Midbrain (tissue), 1 donor: ENCODE measurements at places on chromosomes 13 and 19.
A peak's percentile ranks its signal among the peaks of the same experiment; 100 is the strongest.

GRCh38 chr19:38142176-38143035 lies 81.6 kb downstream of the DPF1 start:
- DNase-seq: peak; percentile 73

GRCh38 chr13:87322386-87322785 lies 348.8 kb upstream of the SLITRK5 start:
- DNase-seq: no peak

GRCh38 chr13:114203536-114203935 lies 24.5 kb downstream of the CFAP97D2 start:
- no peak for DNase-seq

DNA sequence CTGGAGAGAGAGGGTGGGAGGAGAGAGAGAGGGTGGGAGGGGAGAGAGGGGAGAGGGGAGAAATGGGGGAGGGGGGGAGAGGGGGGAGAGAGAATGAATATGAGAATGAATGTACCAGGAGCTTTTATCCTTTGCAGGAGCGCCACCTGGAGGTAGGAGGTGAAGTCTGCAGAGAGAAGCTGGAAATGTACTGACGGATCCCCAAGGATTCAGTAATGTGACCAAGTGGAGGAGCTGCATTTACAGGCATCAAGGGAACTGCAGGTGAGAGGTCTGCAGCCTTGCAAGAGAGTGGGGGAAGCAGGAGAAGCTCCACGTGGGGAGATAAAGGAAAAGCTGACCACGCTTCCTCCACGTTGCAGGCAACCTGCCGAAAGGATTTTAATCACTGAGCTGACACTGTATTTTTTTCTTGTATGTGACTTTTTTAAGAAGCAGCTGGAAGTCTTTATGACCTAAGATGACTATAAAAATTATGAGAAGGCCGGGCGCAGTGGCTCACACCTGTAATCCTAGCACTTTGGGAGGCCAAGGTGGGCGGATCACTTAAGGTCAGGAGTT lies 33.7 kb downstream of the VSTM1 start:
- DNase-seq: peak; percentile 41

GRCh38 chr19:18969931-18970659 lies 29.1 kb upstream of the HOMER3 start:
- no peak for DNase-seq

DNA sequence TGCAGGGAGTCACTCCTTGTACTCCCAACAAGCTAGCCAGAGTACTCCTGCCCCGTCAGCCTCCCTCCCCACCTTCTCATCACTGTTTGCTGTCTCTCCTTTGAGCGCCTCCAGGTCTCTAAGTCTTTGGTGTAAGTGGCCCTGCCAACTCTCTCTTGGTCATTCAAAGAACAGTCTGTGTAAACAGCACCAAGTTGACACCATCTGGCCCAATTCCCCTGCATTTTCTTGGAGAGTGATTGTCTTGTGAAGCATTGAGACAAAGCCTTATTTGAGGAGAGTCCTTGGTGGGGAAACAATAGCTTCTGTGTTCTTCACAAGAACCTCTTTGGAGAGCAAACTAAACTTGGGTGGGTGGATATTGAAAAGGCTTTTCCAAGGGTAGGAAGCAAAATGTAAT lies 114.6 kb upstream of the RNF113B start:
- peak; percentile 67 for DNase-seq

DNA sequence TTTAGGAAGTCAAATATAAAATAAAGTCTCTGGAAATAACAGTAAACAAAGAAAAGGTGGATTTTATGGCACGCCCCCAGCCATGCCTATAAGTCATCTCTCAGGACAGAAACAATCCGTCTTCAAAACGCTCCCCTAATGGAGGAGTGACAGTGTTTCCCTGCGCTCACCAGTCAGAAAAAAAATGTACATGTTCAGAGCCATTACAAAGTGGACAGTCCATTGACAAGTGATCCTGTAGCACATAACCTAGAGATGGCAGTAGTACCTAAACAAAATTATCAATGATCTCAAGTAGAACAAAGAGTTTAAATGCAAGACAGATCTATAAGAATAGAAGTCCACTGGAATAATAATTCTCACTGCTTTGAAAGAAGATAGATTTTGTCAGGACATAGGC lies 891.7 kb upstream of the MIR17HG start:
- DNase-seq: no peak

DNA sequence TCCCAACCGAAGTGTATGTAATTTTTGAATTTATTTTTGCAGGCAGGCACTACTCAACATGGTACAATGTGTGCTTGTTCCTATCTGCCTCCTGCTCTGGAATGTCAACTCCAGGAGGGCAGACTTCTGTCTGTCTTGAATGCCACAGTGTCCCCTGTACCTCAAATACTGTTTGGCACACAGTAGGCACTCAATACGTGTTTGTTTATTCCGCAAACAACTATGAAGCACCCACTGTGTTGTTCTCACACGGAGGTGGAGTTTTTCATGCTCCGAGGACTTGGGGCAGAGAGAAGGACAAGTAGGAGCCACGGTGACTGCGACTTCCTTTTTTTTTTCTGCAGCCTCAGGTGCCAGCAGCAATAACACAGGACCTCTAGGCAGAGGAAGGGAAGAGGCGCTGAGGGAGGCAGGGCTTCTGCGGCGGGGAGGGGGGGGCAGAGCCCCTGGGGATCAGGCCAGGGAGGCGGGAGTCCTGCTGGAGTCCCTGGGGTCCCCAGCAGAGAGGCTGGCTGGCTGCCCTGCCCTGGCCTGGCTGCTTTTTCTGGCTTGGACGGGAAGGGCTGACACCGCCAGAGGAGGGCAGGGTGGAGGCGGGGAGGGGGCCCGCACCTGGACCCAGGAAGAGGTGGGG lies 29.3 kb upstream of the TNFAIP8L1 start:
- no peak for DNase-seq

- no peak for DNase-seq
Measured at GRCh38 chr19:12545267-12545666, 6.0 kb downstream of the ZNF564 start.

DNA sequence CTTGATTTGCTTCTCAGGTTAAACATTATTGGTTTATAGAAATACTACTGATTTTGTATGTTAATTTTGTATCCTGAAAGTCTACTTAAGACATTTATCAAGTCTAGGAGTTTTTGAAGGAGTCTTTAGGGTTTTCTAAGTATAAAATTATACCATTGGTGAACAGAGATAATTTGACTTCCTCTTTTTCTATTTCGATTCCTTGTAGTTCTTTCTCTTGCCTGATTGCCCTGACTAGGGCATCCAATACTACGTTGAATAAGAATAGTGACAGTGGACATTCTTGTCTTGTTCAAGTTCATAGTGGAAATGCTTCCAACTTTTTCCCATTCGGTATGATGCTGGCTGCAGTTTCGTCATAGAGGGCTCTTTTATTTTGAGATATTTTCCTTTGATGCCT lies 807.5 kb upstream of the SLC10A2 start:
- DNase-seq: no peak

GRCh38 chr13:111577956-111578605 lies 257.6 kb downstream of the TEX29 start:
- no peak for DNase-seq

DNA sequence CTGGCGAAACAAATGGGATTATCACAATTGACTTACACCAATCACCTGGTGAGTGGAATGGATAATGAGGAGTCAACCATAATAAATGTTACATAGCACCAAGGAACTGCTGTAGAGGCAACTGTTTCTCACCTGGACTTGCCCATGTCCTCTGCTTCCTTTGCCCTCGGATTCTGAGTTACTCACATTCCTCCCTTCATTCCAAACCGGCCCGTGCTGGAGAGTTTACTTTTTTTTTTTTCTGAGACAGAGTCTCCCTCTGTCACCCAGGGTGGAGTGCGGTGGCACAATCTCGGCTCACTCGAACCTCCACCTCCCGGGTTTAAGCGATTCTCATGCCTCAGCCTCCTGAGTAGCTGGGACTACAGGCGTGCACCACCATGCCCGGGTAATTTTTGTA lies 41.5 kb upstream of the TSC22D1 start:
- DNase-seq: no peak

DNA sequence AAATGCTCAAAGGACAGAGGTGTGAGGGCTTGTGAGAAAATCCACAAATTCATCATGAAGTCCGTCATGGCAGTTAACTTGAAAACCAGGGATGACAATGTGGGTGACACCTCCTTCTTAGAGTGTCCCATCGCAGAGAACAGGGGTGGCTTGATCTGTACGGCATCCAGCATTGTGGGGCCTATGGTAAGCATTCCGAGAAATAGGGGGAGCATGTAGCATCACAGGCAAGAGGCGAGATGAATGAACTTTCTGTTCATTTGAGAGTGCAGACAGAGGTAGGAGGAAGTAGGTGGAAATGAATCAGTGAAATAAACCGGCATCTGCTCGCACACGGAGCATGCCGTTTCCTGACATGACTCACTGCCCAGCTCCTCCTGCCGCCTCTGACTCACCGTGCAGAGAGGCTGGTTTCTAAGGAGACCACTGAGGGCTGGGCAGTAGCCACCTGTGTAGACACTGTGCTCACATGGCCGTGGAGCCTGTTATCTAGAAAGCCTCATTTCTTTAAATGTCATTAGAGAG lies 339.0 kb downstream of the RFC3 start:
- no peak for DNase-seq

DNA sequence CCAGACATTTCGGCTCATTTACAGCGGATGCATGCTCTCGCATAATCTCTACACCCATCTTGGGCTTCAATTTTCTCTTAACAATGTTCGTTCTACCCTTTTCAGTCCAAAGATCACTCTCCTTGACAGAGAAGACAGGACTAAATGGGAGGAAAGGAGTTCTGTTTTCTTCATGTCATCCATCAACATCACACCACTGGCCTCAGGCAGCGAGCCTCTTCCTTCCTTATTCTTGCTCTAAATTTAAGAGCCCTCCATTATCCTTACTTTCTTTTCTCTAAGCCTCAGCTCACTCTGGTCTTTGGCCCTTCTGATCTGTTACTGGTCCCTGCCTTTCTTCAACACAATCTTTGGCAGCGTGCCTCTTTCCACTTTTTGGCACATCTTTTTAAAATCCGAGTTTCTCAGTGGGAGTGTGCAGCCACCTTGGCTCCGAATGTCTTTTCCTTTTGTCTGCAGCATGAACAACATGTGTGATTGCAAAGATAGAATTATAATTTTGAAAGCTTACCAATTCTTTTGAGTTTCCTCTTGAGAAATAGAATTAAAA lies 98.7 kb downstream of the FAM216B start:
- no peak for DNase-seq

DNA sequence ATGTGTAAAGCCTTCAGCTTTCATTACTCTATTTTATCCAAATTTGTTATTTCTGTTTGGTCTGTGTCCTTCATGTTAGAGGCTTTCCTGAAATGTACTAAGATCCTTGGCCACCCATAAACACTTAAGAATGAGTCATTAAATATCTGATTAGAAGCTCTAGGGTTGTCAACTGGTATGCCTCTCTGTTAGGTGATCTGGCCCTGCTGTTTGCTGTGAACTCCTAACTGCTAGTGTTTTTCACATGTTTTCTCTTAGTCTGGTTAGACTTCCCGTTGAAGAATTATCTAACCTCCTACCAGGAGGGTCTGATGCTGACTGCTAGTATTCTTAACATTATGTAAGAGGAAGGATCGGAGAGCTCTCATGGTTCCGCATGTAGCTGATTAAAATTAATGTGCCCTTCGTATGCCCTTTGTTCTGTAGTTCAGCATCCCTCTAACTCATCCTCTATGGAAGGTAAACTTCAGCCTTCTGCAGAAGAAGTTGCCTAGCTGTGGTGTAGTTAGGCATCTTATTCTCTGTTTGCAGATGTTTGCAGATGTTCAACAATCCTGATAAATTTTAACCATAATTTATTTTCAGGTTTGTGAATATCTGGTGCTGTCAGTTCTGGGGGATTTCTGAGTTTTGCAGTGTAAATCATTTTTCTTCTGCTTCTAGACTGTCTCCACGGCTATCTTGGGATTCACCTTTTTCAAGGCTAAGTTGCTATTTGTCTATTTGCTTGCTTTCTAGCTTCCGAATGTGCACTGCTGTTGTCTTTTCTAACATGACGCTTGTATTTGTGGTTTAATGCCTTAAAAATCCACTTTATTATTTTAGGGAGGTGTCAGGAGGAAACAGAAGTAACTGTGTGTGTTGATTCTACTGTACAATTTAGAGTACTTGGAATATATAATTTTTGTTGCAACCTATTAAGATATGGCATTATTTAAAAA lies 207.2 kb upstream of the SPRY2 start:
- DNase-seq: no peak

DNA sequence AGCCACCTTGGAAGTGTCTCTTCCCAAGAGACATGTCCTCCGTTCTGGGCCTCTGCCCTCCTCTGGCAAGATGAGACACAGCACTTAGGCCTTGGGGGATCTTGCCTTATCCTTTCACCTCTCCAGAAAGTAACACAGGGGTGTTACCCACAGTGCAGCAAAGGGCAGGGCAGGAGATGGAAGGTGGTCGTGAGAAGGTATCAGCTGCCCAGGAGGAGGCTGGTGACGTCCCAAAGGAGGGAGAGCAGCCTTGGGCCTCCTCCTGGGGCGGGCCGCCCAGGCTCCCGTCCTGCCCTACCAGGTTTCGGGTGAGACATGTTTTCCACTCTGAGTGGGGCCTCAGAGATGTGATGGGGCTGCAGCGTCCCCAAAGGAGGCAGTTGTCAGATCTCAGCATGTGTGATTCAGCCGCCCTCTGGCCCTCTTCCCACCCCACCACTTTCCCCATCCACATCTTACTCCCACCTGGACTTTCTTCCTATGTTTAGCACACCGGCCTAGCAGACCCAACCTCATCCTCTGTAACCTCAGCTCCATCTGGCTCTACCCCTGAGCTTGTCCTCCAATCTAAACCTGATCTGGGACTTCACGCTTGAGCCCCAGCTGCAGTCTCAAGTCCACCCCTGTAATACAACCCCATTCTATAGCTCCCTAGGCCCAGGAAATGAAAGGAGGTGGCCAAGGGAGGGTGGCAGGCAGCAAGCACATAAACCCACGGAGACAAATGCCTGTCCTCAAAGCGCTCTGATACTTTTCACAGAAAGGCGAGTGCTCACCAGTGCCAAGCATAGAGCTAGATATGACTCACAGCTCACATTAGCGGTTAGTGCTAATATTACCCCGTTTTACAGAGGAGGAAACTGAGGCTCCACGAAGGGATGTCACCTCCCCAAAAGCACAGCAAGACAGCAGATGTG lies 9.3 kb downstream of the POU2F2 start:
- no peak for DNase-seq

GRCh38 chr13:86882107-86882506 lies 789.1 kb upstream of the SLITRK5 start:
- no peak for DNase-seq

DNA sequence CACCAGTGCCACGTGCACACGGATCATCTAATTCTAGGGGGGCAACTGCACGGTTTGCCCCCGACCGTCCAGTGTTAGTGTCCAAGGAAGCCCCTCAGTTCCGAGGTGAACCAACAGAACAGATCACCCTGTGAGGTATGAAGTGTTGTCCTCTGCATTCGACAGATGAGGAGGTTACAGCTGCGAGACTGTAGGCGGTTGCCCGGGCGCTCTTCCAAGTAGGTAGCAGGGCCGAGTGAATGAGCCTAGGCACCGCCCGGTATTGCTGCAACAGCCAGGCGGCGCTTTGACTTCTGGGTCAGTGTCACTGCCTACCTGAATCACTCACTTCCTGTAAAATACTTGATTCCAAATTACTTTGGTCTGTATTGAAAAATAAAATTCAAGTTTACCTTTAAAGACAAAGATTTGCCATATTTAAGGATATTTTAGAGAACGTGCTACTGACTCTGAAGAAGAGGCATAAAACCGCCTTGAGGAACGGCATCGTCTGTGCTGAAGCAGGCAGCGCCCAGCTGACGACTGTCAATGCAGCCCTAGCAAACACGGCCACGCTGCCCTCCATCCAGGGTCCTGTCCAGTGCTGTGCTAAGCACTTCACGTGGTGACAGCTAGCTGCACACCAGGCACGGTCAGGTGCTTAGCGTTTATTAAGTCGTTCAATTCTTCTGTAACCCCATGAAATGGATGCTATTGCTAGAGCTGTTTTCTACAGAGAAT lies 19.3 kb upstream of the RASA3 start:
- peak; percentile 25 for DNase-seq
